Fibroblast of the conjunctiva (primary cell): ENCODE measurements at places on chromosomes 6 and 20.

DNA sequence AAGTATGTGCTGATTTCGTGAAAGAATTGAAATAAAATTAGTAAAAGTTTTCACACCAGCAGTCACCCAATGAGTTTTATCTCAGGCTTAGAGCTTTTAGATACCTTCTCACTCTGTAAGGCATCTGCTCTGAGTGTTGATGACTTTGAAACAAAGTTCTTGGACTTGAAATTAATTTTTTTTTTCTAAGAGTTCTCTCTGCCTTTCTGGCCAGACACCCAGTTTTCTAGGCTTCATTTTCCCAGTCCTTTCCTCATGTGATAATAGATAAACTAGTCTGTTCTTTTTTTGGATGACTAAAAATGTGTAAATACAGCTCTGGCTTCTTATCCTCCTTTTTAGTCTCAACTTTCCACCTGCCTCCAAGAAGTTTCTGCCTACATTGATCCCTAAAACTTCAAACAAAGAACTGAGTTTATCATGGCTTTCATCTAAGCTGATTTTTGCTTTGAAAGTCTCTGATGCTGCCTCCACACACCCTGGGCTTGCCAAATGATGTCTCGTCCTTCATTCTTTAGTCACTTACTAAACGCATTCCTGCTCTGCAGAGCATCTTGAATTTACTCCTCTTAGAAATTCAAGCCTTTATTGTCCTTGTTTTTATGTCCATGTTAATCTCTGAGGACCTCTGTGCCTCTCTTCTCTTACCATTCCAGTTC, 32.7 kb downstream of the SLX4IP start:
- DNase-seq = no peak

DNA sequence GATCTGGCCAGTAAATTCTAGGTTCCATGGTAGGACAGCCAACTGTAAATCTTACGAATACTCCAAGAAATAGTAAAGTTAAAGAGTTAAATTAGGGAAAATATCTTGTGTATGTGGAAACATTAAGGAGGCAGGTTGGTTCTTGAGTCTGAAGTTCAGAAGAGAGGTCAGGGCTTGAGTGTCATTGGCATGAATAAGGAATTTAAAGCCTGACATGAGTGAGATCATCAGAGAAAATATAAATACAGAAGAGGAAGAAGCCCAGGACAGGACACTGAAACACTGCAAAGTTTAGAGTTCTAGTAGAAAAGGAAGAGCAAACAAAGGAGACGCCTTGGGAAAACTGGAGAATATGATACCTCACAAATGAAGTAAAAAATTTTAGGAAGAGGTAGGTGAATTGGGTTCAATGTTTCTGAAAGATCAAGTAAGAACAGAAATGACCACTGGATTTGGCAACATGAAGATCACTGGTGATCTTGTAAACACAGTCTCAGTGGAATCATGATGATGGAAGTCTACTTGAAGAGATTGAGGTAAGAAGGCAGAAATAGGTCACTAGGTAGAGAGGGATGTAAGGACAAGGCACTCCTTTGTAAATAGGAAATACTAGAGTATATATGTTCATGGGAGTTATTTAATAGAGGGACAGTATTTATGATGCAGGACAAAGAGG, 41.6 kb upstream of the SYNCRIP start:
- DNase-seq = no peak

GRCh38 chr6:17224056-17224455, 57.1 kb upstream of the RBM24 start:
- no peak for DNase-seq

DNA sequence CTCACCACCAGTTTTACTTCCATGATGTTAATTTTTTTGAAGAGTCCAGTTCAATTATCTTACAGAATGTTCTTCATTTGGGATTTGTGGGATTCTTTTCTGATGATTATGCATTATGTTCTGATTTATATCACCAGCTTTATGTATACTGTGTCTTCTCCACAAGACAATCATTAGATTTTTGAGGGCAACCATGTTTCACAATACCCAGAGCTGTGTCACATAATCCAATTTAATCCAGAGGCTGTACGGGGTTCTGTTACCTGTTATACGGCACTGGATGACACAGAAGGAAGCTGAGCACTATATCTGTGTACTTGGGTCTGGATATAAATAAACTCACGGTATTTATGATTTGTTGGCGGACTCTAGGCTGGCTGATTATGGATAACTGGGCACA, 41.6 kb upstream of the RPN2 start:
- no peak for DNase-seq

- DNase-seq = no peak
Observed at GRCh38 chr6:68343901-68344300, 291.2 kb upstream of the ADGRB3 start.

DNA sequence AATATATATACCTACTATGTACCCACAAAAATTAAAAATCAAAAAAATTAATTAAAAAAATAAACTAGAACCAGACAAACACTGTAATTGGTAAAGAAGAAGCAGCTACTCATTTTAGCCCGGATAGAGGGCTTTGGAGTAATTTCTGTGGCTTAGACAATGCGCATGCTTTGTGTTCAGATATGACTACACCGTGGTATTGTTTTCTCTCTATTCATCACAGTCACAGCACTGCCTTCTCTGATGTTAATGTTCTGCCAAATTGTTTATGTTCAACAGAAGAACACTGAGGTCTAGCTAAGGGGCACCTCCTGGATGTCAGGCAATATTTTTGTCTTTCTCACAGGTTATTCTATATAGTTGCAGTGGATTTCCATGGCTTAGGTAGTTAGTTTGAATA, 77.5 kb upstream of the GJE1 start:
- no peak for DNase-seq

DNA sequence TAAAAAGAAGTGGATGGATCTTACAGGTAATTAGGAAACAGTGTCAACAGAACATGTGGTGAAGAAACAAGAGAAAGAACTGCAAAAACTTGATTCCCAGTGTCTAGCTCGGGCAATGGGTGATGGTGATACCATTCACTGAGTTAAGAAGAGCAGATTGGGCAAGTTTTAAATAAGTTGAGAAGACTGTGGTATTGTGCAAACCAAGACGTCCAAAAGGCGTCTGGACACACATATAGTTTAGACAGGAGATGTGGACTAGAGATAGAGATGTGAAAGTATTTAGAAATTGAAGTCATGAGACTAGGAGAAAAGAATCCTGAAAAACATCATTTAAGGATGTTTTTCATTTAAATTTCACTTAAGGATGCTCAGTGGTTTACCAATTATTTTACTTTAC, 53.9 kb downstream of the CDK19 start:
- DNase-seq = no peak

GRCh38 chr6:3239110-3239830, 11.8 kb upstream of the TUBB2B start:
- no peak for DNase-seq

GRCh38 chr6:160461641-160462040, 113.5 kb downstream of the SLC22A3 start:
- DNase-seq = no peak

GRCh38 chr20:52411611-52412010, 220.0 kb upstream of the ZFP64 start:
- DNase-seq = no peak

DNA sequence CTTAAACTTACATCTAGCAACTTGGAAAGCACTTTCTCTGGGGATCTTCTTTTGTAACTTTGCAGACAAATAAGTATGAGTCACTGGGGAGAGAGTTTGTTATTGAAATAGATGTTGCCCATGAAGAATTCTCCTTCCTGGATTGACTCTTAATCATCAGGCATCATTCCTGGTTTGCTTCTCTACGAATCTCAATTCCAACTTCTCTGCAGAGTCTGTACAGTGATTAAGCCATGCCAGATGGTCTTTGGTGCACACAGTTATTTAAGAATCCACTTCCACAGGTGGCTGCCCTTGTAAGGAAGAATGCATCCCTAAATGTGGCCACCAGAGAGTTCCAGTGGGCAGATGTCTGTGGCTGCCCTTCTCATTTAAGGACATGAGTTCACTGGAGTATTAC, 25.7 kb downstream of the MYCT1 start:
- peak; percentile 5 for DNase-seq

DNA sequence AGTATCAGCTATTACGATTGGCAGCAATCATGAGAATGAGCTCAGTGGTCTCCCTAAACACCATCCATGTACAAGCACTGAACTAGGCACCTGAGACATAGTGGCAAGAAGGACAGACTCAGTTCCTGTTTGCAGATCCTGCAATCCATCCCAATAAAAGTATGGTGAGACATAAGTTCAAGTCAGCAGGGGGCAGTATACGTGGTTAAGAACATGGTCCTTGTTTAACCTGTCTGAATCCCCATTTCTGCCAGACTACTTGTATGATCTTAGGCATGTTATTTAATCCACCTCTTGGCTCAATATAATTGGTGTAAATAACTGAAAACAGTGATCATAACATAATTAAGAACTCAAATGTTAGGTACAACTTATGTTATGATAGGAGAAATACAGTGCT, 33.2 kb upstream of the PNISR start:
- peak; percentile 8 for DNase-seq

- DNase-seq = no peak
Observed at GRCh38 chr6:143098054-143098671, 37.5 kb downstream of the AIG1 start.

GRCh38 chr6:166204852-166205650, 37.4 kb upstream of the TBXT start:
- no peak for DNase-seq

- no peak for DNase-seq
Observed at GRCh38 chr6:109714166-109714565, 23.1 kb downstream of the FIG4 start.

GRCh38 chr6:143405373-143406154, 44.9 kb downstream of the ADAT2 start:
- no peak for DNase-seq

- no peak for DNase-seq
Observed at GRCh38 chr6:144279484-144280150, 5.5 kb upstream of the UTRN start.

DNA sequence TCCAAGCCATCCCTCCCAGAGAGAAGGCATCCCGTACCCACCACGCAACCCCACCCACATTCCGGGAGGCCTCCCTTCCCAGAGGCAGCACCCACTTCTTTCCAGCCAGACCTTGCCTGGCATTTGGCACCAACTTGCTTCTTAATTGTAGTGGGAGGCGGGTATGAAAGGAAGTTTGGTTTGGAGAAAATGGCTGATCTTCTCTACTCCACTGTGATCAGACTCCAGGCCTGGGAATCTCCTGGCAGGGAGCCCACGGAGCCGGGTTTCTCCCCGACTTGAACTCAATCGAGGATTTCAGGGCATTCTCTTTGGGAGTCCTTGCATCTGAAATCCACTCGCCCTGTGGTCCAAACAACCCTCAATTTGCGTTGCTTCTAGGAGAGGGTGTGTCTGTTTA, 107.1 kb downstream of the ZDHHC14 start:
- DNase-seq = no peak

DNA sequence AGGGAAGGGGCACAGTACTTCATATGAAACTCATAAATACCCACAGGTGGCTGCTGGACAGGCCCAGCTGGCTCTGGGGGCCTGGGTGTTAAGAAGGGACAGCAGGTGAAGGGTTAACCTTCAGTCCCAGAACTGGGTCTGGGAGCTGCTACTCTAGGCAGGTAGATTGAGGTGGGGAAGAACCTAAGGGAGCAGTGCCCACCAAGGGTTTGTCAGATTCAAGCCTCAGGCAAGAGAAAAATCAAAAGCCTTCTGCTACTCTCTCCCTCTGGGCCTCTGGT, 5.6 kb downstream of the RPL10A start:
- DNase-seq = no peak

GRCh38 chr20:63951398-63952209, 4.6 kb downstream of the UCKL1 start:
- DNase-seq = no peak

- peak; percentile 20 for DNase-seq
Observed at GRCh38 chr6:100479179-100480035, 14.7 kb upstream of the SIM1 start.

- no peak for DNase-seq
Observed at GRCh38 chr20:24933266-24933908, 15.7 kb upstream of the CST7 start.

- DNase-seq = no peak
Observed at GRCh38 chr20:63854766-63855362, 6.4 kb upstream of the ABHD16B start.

DNA sequence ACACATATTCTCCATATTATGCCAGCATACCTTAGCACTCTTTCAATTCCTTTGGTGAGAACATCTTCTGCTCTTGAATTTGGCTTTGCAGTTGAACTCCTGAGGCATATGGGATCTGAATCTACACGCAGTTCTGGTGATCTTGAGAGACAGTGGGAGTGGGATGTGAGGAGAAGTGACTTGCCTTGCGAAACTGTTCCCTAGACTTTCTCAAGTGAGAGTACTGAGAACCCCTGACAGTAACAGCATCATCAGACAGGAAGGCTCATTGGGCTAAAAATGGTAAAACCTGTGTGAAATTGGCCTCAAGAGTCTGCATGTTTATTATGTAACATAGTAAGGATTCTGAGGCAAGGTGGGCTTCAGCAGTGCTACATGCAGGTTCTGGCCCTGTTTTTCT, 49.1 kb upstream of the CEP85L start:
- DNase-seq = no peak

- DNase-seq = no peak
Observed at GRCh38 chr20:23150304-23151007, 64.3 kb upstream of the CD93 start.

DNA sequence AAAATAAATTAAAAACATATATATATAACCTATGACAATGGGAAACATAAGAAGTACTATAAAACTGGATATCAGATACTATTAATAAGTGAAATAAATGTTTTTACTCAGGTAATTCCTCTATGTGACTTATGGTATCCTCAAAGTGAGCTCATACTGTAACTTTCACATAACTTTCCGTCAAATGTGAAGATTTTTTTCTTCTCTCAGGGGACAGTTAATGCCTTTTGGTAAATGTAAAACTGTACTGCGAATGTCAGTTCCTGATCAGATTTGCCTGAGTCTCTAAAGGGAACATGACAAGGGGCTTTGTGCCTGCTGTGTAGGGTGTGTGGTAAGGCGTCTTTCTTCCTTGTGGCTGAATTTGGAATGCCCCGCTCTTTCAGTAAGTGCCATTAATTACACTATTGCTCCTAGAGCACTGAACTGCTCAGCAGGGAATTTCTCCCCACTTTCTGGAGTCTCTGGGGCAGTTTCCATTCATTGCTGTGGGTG, 271.8 kb downstream of the PRL start:
- DNase-seq = no peak

GRCh38 chr6:81997090-81997926, 244.8 kb upstream of the TENT5A start:
- DNase-seq = peak; percentile 80
